ENCODE measurements at places on chromosomes 5 and 9. TPM values are rescaled to one million over a fixed set of nuclear protein-coding genes. Genes with fewer than 3 reads are reported as not detected.
A peak's percentile ranks its signal among the peaks of the same experiment; 100 is the strongest.

Gene TIMD4
- total RNA-seq = not detected

Gene UAP1L1
- 4.3 TPM for total RNA-seq

Gene CAMSAP1
- total RNA-seq = 19.4 TPM

Gene GLIPR2
- total RNA-seq = 11.6 TPM

Gene GKAP1
- total RNA-seq = 9.6 TPM

- DNase-seq = no peak
Observed at GRCh38 chr9:79551994-79552393, 19.8 kb upstream of the TLE4 start.

- no peak for DNase-seq
Observed at GRCh38 chr9:130198501-130199179, 26.4 kb downstream of the NCS1 start.

- peak; percentile 13 for DNase-seq
Observed at GRCh38 chr9:99030092-99030511, 74.8 kb upstream of the TGFBR1 start.
